DMS79 treated with DMSO at 0.1 percent for 48 hours (cell line): ENCODE measurements at places on chromosomes 13 and 19.

GRCh38 chr19:42424712-42425131 is 2.5 kb downstream of the LIPE start:
- DNase-seq = no peak

- DNase-seq = no peak
These were observed 279.1 kb upstream of the ATXN8OS start for GRCh38 chr13:69828527-69828926.

- peak; percentile 69 for DNase-seq
These were observed 607 bp downstream of the PLEKHJ1 start for GRCh38 chr19:2235381-2236063.

DNA sequence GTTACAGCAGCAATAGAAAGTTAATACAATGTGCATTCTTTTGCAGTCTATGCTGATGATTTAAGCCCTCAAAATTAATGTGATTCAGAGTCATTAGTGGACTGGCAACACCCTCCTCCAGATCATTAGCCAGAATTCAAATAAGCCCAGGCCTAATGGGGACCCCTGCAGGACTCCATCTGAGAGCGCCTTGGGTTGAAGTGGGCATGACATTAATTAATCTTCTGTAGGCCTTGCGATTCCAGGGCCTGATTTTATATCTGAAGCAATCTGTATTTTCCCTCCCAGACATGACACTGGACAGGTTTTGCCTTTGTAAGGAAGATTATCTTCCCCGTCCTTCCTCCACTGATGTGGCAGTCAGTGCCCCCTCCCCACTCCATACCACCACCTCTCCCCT is 442.9 kb downstream of the FOXO1 start:
- no peak for DNase-seq

GRCh38 chr19:35278578-35279284 is 3.6 kb upstream of the HAMP start:
- no peak for DNase-seq

DNA sequence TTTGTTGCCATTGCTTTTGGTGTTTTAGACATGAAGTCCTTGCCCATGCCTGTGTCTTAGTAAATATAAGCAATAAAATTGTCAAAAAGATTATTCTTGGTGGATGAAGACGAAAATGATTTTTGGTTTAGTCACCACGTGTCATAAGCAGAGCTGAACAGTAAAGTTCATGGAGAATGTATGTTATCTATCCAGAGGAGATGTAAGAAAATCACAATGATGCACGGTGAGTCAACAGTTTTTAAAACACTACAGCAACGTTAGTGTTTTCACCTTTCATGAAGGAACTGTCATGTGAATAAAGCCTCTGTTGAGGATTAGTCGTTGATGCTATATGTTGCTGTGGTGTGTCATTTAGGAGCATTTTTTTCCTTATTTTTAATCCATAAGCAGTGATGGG is 137.6 kb downstream of the GPC6 start:
- no peak for DNase-seq

DNA sequence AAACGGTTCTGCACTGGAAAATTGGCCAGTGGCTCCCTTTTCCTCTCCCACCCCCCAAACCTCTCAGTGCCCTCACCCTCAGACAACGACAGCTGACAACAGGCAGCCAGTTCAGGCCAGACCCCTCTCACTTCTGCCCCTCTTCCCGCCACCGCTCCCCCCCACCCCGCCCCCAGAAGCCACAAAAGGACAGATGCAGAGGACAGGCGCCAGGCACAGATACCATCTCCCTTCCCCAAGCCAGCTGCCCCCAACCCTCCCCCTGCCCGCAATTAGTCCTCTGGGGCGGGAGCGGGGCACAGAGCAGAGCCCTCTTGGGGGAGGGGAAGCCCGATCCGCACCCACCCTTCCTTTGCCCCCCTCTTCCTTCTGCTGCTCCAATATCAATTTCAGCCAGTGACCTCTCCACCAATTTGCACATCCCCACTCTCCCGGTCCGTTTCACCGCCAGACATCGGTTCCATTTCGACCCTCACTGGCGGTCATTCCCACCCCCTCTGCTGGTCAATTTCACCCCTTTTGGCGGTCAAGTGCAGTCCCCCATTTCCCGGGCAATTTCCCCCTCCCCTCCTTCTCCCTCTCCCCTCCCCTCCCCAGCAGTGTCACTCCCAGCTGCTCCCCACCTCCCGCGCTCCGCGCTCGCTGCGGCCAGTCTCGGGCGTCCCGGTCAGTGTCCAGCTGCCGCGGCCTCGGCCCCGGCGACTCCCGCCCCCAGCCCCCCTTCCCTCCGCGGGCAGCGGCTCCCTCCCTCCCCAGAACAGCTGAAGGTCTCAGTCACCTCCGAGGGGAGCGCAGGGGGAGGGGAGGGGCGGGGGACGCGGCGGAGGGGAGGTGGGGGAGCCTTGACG is at the start of gene SHD:
TSS of gene SHD (plus strand) at position 848 of the 848 bp plus-strand sequence. CDS start 798 bp downstream, outside the sequence.
- peak; percentile 22 for DNase-seq

GRCh38 chr13:101210774-101211173 is 205.5 kb downstream of the NALCN start:
- DNase-seq = no peak

DNA sequence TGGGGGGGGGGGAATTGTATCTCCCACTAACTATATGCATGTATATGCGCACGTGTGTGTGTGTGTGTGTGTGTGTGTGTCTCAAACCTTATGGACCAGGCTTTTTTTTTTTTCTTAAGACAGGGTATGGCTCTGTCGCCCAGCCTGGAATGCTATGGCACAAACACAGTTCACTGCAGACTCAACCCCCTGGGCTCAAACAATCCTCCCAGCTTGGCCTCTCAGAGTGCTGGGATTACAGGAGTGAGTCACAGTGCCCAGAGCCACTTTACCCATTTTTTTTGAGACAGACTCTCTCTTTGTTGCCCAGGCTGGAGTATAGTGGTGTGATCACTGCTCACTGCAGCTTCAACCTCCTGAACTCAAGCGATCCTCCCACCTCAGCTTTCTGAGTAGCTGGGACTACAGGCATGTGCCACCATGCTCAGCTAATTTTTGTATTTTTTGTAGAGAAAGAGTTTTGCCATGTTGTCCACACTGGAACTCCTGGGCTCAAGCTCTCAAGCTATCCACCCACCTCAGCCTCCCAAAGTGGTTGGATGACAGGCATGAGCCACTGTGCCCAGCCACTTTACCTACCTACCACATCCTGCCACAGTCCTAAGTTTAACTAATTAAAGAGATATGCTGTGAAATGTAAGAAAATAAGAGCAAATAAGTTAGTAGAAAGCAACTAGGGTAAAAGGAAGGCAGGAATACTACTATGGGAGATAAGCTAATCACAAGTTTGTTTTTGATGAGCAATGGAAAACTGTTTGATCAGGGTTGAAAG is 2.4 kb downstream of the ZMYM5 start:
- no peak for DNase-seq

GRCh38 chr13:42035905-42036521 is 12.4 kb upstream of the DGKH start:
- DNase-seq = no peak

GRCh38 chr19:17951157-17951989 is 15.5 kb upstream of the KCNN1 start:
- peak; percentile 56 for DNase-seq

GRCh38 chr19:47637550-47637949 is 28.6 kb downstream of the BICRA start:
- DNase-seq = no peak

- no peak for DNase-seq
These were observed 1077.7 kb upstream of the SLC10A2 start for GRCh38 chr13:104143760-104144416.

GRCh38 chr19:49165111-49165750 is 7.6 kb downstream of the TRPM4 start:
- DNase-seq = no peak

- DNase-seq = no peak
These were observed 9.6 kb upstream of the BCL3 start for GRCh38 chr19:44738603-44739558.
